ENCODE measurements at places on chromosomes 7 and 10.

GRCh38 chr7:114413761-114414155 lies 857 bp upstream of the FOXP2 start:
- no peak for DNase-seq

- no peak for DNase-seq
Measured at GRCh38 chr10:74310652-74311257, 159.7 kb downstream of the ADK start.

GRCh38 chr10:76125900-76126299 lies 694.5 kb downstream of the LRMDA start:
- no peak for DNase-seq

- no peak for DNase-seq
Measured at GRCh38 chr10:36515319-36515718, 610.1 kb upstream of the ANKRD30A start.

DNA sequence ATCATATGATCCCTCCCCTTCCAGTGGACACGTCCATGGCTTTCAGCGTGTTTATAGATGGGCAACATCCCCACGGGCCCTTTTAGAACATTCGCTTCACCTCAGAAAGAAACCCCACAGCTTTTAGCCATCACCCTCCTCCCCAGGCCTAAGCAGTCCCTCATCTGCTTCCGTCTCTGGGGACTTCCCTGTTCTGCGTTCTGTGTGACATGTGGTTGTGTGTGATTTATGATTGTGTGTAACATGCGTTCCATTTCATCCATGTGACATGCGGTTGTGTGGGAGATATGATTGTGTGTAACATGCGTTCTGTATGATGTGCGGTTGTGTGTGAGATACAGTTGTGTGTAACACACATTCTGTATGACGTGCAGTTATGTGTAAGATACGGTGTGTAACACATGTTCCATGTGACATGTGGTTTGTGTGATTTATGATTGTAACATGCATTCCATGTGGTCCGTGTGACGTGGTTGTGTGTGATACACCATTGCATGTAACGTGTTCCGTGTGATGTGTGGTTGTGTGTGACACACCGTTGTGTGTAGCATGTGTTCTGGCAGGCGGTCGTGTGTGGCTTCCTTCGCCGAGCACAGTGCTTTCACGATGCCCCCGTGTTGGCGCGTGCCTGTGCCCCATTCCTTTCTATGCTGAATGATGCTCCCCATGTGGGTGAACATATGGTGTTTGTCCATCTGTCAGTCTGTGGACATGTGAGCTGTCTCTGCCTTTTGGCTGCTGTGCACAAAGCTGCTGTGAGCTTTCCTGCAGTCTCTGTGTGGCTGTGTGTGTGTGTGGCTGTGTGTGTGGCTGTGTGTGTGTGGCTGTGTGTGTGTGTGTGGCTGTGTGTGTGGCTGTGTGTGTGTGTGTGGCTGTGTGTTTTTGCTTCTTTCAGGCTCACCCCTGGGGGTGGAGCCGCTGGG lies 26.2 kb downstream of the PWWP2B start:
- DNase-seq: no peak

DNA sequence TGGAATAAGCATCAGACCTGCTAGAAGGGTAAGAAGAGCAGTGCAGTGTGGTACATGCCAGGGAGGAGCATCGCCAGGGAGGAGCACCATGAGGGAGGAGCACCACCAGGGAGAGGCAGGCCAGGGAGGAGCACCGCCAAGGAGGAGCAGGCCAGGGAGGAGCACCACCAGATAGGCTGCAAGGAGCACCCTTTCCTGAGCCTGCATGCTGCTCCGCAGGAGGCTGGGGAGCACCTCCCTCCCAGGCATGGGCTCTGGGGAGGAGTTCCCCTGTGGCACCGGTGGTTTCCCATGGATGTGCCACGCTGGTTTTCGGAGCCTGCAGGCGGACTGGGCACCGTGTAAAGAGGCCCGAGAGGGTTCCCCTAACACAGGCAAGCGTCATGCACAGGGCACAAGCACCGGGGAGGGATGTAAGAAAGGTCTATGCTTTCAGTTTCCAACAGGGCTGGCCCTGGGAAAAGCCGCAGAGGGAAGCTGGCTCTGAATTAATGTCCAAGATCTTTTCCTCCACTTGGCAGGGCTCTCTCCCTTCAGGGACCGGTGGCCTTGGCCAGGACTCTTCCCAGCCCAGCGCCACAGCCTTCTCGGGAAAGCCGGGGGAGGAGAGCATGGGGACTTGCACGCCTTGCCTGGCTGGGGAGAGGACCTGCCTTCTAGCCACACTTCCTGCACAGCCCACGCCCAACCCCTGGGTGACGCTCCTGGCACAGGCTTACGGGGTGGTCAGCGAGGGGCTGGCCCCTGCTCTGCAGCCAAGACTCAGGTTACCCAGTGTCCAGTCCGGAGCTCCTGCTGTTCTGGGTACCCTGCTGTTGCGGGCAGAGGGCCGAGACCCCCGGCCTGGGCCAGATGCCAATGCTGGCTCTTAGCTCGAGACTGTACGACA lies 11.5 kb upstream of the GPER1 start:
- DNase-seq: no peak
